ENCODE measurements at places on chromosomes 16 and 17.

DNA sequence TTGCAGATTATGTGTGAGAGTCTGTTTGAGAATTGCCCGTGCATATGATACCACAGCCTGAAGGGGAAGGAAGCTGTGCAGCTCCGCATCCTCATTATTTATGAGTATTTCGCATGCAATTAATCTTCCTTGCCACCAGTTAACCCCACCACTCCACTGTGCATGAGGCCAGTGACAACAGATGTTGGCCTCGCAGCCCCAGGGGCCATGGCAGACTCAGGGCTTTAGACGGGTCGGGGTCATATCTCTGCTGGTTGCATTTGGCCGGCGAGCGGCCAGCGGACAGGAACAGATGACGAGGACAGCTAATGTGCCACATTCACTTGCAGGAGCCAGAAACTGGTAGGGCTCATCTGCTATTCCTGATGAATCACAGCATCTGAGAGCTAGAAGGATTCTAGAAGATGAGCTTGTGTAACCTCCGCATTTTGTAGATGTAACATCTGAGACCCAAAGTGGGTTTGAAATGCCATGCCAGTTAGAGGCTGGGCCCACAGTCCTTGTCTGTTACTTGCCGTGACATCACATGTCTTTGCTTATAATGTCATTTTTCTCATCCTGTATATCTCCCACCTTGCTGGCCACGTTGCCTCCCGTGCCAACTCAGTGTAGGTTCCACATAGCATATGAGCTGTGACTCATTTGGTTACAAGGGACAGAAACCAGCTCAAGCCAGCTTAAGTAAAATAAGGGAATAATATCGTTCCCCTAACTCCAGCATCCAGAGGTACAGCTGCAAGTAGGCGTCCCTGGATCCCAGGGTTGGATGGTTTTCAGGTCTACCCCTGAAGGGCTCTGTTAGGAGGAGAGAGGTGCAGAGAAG, 137.2 kb downstream of the SNX29 start:
- DNase-seq = no peak

GRCh38 chr17:6352801-6353560, 81.9 kb downstream of the AIPL1 start:
- DNase-seq = no peak

DNA sequence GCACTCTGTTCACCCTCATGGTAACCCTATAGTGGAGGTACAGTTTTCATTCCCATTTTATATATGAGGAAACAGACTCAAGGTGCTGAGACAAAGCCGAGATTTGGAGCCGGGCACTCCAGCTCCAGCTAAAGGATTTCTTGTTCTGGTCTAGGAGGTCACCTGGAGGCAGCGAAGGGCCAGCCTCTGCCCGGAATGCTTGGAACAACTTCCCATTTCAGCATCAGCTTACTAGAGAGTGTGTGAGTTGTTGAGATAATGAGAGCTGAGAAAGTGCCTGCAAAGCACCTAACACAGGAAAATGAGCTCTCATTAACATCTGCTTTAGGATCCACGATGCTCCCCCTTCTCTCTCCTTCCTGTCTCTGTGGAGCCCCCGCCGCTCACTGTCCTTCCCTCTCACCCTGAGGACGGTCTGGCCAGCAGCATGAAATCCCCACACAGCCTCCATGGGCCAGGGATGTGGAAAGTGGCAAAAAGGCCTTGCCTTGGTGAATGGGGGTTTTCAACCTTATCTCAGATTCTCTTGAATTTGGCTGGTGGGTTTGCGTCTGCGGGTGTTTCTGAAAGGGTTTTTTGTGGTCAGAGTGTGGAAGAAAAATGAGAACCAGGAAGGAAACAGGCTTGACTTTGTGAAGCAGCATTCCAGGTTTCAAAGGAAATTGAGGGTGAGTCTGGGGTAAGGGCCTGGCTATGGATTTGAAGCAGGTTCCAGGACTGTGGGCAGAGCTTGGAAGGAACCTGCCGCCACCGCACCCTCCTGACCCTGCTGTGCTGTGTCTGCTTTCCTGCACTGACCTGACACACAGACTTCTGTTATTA, 178.7 kb downstream of the FOXL1 start:
- DNase-seq = no peak

- no peak for DNase-seq
Measured at GRCh38 chr17:73316919-73317505, 5.2 kb upstream of the CDC42EP4 start.

DNA sequence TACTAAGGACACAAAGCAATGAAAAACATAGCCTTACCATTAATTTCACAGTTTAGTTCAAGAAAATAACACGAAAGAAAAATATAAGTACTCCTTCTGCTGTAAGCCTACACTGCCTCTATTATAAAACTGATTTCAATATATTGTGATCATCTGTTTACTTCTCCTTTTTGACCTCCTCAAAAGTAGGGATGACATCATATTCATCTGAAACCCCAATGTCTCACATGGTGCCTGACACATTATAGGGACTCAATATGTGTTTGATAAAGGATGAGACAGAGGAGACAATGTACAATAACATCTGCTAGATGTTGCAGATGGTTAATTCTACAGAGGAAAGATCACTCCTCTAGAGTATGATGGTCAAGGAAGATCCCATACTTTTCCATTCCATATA, 118.4 kb upstream of the NOG start:
- no peak for DNase-seq

GRCh38 chr17:55388842-55389241, 32.8 kb downstream of the MMD start:
- DNase-seq = no peak

- no peak for DNase-seq
Measured at GRCh38 chr16:88628512-88628974, 9.8 kb upstream of the IL17C start.

DNA sequence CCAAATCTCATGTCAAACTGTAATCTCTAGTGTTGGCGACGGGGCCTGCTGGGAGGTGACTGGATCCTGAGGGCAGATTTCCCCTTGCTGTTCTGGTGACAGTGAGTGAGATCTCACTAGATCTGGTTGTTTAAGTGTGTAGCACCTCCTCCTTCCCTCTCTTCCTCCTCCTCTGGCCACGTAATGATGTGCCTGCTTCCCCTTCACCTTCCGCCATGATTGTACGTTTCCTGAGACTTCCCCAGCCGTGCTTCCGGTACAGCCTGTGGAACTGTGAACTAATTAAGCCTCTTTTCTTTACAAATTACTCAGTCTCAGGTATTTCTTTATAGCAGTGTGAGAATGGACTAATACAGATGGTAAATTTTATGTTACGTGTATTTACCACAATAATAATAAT, 49.2 kb downstream of the METTL16 start:
- DNase-seq = no peak
